DMS79 (cell line): ENCODE measurements at places on chromosomes 3 and 15.

DNA sequence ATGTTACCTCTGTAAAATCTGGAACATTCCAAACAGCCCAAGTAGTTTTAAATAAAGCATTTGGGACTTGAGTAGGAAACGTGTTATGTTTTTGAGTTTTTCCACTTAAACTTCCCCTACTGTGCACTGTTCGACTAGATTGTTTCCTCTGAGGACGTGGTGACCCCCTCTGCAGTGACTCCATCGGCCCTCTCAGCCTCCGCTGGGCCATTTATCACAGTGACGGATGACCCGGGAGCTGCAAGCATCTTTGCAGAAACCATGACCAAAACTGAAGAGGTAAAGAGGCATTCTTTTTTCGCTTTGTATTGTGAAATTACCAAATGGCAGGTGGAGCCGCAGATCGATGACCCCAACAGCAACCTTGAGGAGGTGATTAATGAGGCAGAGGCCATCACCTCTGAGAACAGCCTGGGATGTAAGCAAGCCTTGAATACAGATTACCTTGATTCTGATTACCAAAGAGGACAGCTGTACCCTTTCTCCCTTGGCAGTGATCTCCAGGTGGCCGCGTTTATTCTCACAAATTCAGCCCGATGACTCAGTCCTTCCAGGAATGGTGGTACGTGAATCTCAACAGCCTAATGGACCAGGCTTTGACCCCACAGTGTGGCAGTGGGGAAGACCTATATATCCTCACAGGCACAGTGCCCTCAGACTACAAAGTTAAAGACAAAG, 79.1 kb upstream of the FAN1 start:
- DNase-seq, result no peak

GRCh38 chr15:70401709-70402108, 304.0 kb upstream of the TLE3 start:
- no peak for DNase-seq

- DNase-seq, result no peak
Measured at GRCh38 chr3:144332868-144333267, 361.2 kb downstream of the DIPK2A start.

DNA sequence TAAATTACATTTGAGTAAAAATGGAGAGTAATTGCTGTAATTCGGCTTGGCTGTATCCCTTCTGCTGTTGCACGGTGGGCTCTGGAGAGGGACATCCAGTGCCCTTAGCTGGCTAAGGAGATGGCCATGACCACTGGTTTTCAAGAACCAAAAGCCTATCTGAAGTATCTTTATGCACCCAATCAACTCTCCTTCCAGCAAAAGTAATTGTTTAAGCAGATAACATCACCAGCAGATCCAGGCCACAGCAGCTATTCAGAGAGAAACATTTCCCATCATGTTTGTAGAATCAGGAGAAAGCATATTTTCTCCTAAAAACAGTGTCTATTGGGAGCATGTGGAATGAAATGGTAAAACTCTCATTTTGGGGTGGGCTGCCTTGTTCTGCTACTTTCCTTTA, 514.5 kb upstream of the RGMA start:
- DNase-seq, result no peak

GRCh38 chr15:62209821-62210220, 44.7 kb upstream of the C2CD4B start:
- no peak for DNase-seq

DNA sequence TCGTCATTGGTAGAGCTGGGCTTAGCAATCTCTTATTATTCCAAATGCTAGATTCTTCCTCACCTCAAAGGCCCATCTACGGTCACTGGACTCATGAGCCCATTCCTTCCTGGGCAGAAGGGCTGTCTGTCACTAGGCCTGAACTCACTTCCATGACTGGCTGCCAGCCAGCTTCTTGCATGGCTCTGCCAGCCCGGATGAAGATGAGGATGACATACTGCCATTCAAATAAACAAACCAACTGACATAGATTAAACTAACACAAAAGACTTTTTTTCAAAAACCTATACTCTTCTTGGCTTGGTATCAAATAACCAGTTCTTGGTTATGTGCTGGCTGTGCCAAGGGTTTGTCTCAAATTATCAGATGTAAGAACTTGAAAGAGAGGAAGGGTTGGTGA, 23.8 kb downstream of the ISL2 start:
- no peak for DNase-seq

- no peak for DNase-seq
Measured at GRCh38 chr3:100082714-100083113, 31.6 kb downstream of the FILIP1L start.

DNA sequence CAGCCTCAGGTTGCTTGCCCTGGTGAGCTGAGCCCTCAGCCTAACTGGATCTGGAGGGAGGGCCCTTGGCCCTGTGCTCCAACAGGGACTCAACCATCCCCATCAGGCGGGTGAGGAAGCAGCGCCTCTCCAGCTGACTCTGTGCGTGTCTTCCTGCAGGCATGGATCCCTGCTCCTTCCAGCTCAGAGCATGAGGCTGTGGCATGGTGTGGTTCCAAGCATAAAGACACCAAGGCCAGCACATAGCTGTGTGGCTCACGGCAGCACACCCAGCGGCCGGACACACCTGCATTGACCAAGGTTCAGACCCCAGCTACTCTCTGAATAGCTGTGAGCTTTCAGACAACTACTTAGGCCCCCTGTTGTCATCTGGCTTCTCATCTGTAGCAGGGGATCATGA, 131.0 kb upstream of the PLXNA1 start:
- DNase-seq, result no peak

- no peak for DNase-seq
Measured at GRCh38 chr3:134395103-134395502, 20.9 kb upstream of the AMOTL2 start.

DNA sequence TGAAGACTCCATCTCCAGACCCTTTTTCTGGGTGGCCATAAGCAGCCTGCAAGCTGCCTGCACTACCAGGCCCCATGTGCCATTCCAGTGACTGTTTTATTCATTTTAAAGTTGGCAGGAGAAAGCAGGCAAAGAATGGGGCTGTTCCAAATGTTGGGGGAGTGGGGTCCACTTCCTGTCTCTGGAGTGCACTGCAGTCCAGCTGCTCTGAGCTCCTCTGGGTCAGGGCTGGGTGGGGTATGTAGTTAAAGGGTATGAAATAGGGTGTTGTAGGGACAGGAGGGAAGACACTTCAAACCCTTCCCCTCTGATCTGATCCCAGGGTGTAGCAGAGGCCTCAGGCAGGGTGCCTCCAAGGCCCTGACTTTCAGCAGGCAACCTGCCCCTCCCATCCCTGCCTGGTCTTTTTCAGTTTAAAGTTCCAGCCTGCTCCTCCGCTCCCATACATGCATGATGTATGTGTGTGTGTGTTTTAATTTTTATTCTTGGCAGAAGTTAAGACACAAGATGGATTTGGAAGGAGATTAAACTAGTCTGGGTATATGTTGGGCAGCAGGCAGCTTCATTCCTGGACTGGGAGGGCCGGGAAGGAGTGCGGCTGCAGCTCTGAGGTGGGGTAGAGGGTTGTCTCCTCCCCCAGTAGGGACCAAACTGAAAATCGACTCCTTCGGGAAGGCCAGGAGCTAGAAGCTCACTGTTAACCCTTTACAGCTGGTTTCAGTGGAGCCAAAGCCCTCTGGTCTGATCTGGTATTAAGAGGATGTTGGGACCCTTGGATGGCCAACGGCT, 17.3 kb downstream of the BOC start:
- DNase-seq, result no peak

DNA sequence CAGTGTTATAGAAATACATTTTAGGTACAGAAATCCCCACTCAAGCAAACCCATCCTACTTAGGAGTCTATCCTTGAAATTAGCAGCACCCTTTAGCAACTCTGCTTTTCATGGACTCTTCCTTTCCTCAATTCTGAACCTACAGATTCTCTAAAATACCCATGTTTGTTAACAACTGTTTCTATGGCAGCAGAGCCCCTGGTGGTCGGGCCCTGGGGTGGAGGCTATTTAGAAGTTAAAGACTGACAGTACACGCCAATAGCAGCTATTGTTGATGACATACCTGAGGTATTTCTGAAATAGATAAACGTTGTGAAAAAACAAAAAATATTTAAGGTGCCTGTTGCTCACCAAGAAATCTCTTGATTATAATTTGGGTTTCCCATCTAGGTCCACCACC, 23.4 kb upstream of the NRG4 start:
- DNase-seq, result no peak

DNA sequence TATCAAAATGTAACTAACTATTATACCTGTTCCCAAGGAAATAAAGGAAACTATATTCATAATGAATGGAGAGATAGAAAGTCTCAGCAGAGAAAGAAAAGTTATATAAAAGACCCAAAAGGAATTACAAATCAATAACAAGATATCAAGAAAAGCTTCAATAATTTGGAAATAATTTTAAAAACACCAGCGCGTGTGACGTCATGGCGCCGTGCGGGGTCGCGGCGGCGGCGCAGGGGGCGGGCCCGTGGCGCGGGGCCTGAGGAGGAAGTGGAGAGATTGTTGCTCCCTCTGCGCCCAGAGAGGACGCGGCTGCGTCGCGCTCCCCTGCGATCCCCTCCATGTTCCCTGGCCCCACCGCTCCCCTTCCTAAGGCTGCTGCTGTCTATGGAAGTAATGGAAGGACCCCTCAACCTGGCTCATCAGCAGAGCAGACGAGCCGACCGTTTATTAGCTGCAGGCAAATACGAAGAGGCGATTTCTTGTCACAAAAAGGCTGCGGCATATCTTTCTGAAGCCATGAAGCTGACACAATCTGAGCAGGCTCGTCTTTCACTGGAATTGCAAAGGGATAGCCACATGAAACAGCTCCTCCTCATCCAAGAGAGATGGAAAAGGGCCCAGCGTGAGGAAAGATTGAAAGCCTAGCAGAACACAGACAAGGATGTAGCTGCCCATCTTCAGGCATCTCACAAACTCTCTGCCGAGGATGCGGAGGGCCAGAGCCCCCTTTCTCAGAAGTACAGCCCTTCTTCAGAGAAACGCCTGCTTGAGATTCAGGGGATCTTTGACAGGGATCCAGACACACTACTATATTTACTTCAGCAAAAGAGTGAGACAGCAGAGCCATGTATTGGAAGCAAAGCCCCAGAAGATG, 4.1 kb downstream of the XCR1 start:
- DNase-seq, result no peak
